Activated CD4-positive, alpha-beta T cell treated with anti-CD3 and anti-CD28 coated beads for 24 hours (primary cell): ENCODE measurements at places on chromosomes 6 and 20.

GRCh38 chr20:61705386-61706258 lies 360.1 kb downstream of the TAF4 start:
- no peak for DNase-seq

GRCh38 chr6:45835721-45836437 lies 179.8 kb downstream of the CLIC5 start:
- DNase-seq = no peak

DNA sequence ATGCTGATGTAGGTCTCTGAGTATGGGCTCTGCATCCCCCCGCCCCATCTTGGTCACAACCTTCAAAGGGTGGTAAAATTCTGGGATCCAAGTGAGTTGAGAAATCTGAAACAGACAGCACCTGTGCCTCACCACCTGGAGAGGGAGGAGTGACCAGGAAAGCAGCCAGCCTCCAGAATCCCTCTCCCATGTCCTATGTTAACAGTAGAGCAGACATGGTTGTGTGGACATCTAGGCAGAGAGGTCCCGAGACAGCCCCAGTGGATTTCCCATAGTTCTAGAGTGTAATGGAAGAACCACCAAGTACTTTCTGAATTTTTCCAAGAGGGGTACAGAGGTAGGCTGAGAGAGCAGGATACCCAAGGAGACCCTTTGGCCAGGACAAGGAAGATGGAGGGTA lies 103.7 kb upstream of the ENPP5 start:
- DNase-seq = no peak

DNA sequence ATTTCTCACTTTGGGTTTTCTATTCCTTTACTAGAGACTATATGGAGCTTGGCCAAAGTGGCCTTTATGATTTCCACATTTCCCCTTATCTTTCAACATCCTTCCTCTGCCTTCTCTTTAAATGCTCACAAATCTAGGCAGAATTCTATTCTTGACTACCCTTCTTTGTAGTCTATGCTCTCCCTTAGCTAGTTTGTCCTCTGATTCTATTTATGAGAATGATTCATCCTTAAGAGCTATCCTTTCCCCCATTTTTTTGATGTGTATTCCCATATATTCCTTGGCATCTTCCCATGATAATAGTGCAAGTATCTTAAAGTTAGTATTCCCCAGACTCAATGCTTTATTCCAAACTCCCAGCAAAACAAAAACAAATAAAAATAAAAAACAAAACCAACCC lies 53.1 kb downstream of the IL20RA start:
- DNase-seq = no peak

GRCh38 chr6:48883116-48883515 lies 579.9 kb downstream of the MMUT start:
- no peak for DNase-seq

DNA sequence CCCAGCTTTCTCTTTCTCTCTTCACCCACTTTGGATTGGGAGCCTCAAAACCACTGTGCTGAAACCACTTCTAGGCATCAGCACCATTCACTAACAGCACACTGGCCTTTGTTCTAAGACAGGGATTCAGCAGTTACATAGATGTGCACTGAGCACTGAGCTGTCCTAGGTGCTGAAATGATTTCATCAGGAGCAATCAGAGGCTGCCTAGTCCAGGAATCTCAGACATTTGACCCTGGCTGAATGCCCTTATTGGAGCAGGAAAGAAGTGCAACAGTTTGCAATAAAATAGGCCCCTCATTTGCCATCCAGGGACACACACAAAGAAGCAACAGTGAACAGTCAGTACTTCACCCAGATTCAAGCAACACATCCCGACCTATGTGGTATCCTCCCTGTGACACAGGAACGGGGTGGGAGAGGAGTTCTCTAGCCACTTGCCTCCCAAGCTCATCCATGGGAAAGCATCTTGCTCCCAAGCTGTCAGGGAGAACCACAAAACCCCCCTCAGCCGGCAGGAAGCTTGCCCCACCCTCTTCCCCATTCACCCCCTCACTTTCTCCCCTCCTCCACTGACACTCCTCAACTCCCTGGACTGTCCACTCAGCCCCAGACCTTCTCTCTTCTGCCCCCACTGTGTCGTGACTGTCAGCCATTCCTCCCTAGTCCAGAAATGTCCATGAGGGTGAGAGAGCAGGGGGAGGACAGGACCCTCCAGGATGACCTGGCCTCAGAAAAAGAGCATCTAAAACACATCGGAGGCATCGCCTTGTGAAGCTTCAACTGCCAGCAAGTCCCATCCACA lies 304.4 kb downstream of the PREX1 start:
- DNase-seq = no peak

- no peak for DNase-seq
Observed at GRCh38 chr6:3337521-3338350, 79.0 kb downstream of the PSMG4 start.

DNA sequence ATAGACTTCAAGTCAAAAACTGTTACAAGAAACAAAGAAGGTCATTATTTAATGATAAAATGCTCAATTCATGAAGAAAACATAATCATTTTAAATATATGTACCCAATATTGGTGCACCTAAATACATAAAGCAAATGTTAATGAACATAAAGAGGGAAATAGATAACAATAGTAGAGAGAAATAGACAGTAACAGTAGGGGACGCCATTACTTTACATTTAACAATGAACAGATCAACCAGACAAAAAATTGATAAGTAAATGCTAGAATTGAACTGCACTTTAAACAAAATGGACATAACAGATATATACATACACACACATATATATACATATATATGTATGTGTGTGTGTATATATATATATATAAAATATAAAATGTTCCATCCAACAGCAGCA lies 37.4 kb downstream of the IL22RA2 start:
- DNase-seq = no peak

DNA sequence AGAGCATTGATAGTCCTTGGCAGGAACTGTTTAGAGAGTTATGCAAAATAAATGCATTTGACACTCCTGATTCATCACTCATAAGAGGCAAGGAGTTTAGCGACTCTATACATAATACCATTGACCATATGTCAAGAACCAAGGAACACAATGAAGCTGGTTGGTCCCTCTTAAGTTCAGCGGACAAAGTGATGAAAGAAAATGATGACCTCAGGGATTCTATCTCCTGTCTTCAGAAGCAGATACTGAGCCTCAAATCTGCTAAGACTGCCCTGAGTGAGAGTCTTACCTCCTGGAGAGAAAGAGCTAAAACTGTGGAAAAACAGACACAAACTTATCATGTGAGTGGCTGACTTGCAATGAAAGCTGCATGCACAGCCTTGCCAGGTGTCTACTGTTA lies 9.5 kb upstream of the NKAIN2 start:
- no peak for DNase-seq

- no peak for DNase-seq
Observed at GRCh38 chr6:166041277-166041676, 126.4 kb downstream of the TBXT start.

DNA sequence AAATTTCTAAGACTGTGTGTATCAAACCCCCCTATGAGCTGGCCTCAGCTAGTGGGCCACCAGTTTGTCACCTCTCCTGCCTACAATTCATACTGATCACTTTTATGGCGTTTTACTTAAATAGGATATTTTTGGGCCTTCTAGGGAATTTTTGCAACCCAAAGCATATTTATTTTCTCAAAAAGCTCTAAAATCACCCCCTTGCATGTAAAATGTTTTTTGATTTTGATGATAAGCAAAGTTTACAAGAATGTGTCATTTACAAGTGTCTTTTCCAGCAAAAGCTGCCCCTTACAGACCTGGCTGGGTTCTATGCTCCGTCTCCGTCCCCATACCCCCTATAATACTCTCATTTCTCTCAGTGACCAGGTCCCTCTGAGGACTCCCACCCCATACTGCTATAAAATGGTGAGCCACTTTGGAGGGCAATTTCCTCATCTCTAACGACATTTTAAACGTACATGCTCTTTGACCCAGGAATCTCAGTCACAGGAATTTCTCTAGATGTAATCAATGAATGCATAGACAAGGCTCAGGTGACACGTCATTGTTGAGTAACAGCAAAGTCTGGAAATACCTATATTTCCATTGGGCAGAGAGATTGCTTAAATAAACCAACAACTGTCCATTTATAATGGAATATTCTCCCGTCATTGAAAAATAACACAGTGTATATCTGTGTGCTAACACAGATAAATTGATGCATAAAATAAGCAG lies 13.9 kb upstream of the OCSTAMP start:
- DNase-seq = no peak

DNA sequence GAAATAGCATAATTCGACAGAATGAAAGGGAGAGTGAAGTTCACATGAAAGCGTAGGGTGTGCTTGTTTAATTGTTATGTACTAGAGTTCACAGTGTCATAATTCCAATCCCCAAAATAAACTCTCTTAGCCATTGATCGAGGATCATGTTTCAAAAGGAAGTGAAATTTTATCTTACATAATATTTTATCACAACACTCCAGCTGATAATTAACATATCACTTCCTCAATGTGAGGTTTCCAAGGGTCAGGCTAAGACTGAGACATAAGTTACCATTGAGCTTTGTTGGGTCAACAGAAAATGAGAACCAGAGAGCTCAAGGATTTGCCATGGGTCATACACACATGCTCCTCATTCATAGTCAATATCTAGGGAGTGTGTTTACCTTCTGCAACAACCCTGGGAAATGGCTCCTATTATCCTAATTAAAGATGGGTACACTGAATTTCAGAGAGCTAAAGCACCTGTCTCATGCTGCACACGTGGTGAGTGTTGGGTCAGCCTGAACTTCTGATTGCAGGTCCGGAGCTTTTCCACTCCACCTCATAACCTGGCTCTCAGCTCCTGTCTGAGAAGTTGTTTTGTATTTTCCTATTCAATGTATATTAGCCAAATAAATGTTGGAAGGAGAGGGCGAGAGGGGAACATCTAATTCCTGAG lies 3.0 kb downstream of the GSTA2 start:
- DNase-seq = no peak

GRCh38 chr6:10401632-10402223 lies 13.1 kb downstream of the TFAP2A start:
- DNase-seq = no peak

DNA sequence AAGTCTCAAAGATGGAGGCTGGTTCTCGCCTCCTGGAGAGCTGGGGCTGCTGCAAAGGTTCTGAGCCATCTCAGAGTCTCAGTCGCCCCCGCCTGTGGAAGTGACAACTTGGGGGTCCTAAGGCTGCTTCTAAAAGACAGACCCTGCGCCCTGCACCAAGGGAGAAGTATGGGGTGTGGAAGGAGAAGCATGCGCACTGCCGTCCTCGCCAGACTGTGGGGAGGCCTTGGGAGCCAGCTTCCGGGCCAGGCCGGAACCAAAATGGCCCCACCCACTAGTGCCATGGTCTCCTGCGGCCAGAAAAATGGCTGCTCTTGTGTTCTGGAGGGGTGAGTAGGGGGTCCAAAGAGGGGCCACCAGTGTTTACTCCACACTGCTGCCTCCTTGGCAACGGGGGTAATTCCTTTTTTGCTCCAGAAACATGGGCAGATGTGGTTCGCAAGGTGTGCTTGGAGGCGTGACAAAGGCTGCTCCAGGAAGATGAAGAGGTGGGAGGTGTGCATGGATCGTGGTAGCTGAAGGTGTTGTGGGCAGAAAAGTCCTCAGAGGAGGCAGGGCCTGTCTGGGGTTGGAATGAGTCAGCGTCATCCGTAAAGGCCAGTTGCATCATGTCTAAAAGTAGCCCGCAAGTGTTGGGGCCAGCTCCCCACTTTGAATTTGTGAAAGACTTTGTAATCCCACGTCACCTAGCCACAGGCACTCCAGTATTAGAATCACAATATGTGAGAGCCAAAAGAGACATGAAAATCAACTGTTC lies 329.8 kb upstream of the SOX4 start:
- DNase-seq = no peak

DNA sequence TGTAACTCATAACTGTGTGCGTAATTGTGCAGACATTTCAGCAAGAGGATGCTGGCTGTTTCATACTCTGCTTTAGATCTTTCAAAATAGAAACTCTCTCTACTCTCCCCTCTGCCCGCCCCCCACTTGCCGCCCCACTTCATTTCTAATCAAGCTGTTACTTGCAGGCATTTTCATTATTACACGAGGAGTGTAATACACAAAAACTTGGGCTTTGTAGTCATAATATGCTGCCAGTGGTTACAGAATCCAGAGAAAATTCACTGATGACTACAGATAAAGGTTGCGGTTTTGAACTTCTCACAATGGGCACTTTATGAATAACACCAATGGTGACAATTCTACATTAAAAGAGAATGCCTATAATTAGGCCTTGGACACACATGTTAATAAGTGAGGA lies 194.0 kb upstream of the POU3F2 start:
- no peak for DNase-seq

GRCh38 chr6:111898452-111898851 lies 25.2 kb upstream of the FYN start:
- DNase-seq = no peak

DNA sequence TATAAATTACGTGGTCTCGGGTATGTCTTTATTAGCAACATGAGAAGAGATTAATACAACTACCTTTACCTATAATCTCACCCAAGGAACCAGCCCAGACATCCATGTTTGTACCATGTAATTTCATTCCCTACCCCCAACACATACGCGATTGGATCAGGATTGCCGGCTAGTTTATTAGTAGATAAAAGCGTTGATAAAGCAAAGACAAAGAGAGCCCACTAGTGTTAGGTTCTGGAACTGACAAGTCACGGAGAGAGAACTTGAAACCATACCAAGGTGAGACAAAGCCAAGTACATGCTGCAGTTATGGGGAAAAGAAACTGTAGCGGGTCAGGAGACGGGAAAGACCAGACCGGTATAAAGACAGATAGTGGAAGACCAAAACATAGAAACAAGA lies 37.4 kb upstream of the FAM135A start:
- DNase-seq = no peak

DNA sequence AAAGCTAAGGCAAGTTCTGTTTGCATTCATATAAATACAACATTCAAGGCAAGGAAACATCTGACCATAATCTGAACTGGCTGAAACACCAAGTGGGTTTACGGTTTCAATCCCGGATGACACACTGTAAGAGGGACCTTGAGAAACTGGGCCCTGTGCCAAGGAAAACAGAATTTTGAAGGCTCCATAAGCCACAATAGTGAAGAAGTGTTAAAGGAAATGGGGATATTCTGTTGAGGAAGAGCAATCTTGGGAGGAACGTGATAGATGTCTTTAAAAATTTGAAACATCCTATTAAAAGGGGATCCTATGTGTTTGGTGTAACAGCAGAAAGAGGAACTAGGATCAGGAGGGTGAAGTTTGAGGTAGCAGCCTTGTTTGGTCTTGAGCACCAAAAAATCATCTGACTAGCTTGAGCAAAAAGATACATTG lies 82.4 kb upstream of the TAB2 start:
- DNase-seq = no peak

GRCh38 chr6:132401618-132402285 lies 477 bp upstream of the MOXD1 start:
- DNase-seq = no peak

DNA sequence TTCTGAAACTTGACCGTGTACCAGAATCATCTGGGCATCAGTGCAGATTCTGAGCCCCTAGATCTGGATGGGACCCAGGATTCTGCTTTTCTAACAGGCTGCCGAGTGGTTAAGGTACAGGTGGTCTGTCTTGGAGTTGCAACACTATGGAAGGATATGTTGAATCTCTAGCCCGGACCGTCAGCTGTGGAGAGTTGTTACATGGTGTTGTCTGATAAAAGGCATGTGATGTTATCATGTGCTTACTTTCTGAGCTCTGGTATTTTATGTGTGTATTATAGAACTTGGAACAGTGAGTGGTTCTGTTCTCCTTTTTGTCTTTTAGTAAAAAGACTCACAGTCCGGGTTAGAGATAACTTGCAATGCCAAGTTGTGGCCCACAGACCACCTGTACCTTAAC lies 123.0 kb downstream of the JARID2 start:
- DNase-seq = no peak

- no peak for DNase-seq
Observed at GRCh38 chr6:97437087-97437486, 154.1 kb upstream of the MMS22L start.
